ENCODE measurements at places on chromosomes 7 and 10.

DNA sequence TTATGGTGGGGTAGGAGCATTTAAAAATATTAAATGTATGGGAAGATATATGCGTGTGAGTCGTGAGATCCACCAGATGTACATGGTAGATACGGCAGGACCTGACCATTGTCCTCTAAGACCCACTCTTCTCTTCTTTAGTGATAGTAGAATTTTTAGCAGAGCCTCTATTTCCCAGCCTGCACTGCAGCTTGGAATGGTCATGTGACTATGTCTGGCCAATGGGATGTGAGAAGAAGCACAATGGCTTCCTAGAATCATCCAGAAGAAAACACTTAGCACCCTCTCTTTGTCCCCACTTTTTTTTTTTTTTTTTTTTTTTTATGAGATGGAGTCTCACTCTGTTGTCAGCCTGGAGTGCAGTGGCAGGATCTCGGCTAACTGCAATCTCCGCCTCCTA lies 86.6 kb upstream of the CYTH3 start:
- DNase-seq: no peak

- no peak for DNase-seq
These were observed 14.8 kb upstream of the CD36 start for GRCh38 chr7:80623503-80624252.

DNA sequence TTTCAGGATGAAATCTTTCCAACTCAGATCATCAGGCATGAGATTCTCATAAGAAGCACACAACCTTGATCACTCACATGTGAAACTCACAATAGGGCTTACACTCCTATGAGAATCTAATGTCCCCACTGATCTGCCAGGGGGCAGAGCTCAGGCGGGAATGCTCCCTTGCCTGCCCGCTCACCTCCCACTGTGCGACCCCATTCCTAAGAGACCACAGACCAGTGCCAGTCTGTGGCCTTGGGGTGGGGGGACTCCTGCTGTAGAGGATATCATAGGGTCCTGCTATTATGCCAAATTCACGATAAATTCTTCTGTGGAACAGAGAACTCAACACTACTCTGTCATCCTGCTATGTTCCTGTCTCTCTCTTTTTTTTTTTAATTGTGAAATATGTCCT lies 5.2 kb upstream of the RASGEF1A start:
- no peak for DNase-seq

- DNase-seq: no peak
These were observed 109.9 kb upstream of the JAZF1 start for GRCh38 chr7:28290496-28290895.

- DNase-seq: peak; percentile 92
These were observed 47.6 kb upstream of the ANKRD1 start for GRCh38 chr10:90968328-90969081.

- DNase-seq: no peak
These were observed 19.0 kb downstream of the PRKAR2B start for GRCh38 chr7:107063245-107064120.

- no peak for DNase-seq
These were observed 4.0 kb downstream of the FZD8 start for GRCh38 chr10:35638101-35638500.

GRCh38 chr7:15684111-15684800 lies 2.2 kb downstream of the MEOX2 start:
- no peak for DNase-seq

DNA sequence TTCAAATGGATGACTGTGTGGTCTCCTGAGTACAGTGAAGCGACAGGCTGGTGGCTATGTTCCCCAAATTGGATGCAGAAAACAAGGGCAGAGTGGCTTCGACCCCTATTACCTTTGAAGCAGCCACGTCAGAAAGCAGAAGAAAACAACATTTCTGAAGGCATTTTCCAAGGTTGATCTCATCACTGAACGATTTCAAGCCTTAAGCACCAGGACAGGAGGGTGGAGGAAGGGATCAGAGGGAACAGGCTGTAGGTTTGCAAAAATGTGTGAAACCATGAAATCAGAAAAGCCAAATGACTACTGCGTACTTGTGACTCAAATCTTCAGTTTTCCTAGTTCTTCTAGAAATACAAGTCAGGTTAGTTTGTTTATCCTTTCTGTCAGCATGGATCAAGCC lies 181.0 kb upstream of the TMEM106B start:
- DNase-seq: peak; percentile 57

GRCh38 chr10:118581340-118581739 lies 14.1 kb downstream of the PRLHR start:
- no peak for DNase-seq

- peak; percentile 41 for DNase-seq
These were observed 6.7 kb downstream of the TWIST1 start for GRCh38 chr7:19110776-19111175.

DNA sequence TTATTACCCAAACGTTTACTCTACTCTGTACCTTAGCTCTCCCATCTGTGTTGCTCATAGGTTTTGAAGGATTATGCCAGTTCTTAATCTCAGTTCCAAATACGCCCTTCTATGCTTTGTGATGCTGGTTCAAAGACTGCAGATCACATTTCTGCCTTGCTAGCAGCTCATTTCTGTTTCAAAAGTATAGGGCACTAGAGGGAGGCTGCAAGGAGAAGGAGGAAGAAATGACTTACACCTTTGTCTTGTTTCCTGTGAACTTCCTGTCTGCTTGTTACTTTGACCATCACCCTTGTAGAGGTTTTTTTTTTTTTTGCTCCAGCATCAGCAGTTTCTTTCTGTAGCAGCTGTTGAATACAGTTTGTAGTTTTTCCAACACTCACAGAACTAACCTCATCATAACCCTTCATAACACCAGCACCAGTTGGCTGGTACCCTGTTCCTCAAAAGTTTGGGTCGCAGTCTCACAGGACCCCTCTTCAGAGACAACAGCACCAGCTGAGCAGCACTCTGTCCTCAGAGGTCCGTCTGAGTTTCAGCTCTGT lies 16.5 kb downstream of the SLK start:
- no peak for DNase-seq

DNA sequence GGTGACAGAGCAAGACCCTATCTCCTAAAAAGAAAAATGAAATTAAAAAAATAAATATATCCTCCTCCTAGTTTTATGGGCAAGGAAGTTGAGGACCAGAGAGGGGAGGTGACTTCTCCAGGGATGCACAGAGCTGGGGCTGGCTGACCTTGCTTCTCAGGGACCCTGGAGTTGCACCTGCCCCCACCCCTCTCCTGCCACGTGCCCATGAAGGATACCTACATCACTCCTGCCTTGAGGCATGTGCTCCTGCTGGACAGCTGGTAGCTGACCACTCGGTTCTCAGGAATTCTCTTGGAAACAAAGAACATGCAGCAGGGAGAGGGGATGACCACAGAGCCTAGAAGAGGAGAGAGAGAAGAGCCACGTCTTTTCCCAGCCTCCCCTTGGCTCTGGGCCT lies 522 bp downstream of the CCL24 start:
- DNase-seq: peak; percentile 10

DNA sequence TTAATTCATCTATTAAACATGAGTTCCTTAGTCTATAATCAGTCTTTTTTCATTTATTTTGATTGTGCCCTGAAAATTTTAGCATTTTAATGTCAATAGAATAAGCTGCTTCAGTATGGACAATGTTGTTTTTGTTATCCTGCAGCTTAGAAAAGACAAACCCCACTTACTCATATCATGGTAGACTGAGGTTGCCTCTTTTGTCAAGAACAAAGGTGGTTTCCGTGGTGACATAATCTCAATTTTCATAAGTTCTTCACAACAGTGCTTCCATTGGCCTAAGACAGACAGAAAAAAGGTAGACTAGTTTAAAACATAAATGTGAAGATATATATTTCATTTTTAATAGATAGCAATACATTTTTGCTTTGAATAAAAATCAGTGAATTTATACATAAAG lies 69.1 kb downstream of the RTKN2 start:
- no peak for DNase-seq

- DNase-seq: no peak
These were observed 13.8 kb upstream of the KDM7A start for GRCh38 chr7:140190588-140190987.

DNA sequence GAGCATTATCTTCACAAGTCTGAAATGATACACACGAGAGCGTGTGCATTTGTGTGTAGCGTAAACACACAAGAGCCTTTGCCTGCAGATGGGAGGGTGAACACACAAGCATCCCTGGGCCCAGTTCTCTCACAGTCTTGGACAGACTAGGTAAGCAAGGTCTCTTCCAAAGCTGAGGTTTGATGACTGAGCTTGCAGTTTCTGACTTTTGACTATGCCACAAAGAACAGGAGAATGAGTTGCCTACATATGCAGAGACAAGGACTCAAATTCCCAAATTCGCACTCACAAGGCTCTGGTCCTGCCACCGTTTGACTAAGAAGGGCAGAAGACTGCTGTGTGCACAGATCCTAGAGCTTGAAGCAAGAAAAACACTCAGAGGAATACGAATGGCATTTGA lies 55.8 kb downstream of the FAM53B start:
- DNase-seq: no peak

- no peak for DNase-seq
These were observed 72.5 kb downstream of the LRRC17 start for GRCh38 chr7:102985176-102985783.

- no peak for DNase-seq
These were observed 313.3 kb downstream of the FGFR2 start for GRCh38 chr10:121284936-121285335.

GRCh38 chr7:104973909-104974415 lies 40.0 kb upstream of the KMT2E start:
- peak; percentile 88 for DNase-seq

GRCh38 chr10:3805201-3805790 lies 20.3 kb upstream of the KLF6 start:
- peak; percentile 80 for DNase-seq

DNA sequence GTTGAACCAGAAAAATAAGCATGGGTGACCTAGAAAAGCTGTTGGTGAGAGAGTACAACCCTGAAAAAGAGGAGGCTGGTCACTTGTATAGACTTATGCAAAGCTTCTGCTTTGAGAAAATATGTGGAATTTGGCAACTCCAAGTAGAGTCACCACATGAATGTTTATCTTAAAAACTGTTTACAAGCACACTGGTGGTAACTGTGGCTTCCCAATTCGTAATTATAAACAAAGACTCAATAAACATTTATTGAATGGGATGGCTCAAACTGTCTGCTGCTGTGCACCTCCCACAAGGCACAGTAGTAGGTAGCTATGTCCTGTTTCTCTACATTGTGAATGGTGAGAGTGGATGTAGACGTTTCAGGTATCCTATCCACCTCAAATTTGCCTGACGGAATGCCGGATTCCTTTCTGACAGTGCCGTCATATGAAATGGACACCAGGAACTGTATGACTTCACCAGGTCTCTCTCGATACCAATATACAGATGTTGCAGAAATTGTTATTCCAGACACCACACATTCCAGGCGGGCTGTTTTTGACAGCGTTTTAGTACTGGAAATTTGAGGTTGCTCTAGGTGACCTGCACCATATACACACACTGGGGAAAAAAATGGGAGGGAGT lies 43.4 kb upstream of the TARP start:
- DNase-seq: no peak

- DNase-seq: peak; percentile 2
These were observed 199.9 kb upstream of the GRB10 start for GRCh38 chr7:50982626-50983025.

GRCh38 chr7:50262916-50263690 lies 41.4 kb upstream of the IKZF1 start:
- DNase-seq: no peak

DNA sequence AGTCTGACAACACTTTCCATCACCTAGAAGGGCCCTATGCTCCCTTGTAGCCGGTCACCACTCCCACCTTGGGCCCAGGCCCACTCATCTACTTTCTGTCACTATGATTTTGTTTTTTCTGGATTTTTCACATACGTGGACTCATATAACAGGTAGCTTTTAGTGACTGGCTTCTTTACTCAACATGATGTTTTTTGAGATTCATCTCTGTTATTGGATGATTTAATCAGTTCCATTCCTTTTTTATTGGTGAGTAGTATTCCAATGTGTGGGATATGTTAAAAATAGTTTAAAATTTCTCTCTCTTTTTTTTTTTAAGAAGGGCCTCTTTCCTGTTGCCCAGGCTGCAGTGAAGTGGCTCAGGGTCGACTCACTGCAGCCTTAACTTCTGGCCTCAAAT lies 9.3 kb downstream of the PALD1 start:
- DNase-seq: no peak

DNA sequence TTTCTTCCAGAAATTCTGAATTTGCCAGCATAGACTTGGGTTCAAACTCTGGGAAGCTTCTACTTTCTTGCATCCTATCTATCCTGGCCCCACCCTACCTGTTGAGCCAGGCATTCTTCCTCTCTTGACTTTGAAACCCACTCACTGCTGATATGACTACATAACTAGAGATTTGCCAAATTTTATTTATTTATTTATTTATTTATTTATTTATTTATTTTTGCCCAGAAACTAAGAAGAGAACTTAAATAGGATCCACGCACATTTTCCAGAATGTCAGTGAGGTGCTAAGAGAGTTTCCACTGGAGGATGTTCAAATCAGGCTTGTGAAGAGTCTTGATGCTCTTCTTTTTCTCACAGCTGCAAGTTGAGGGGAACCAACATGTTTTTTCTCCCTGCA lies 487.8 kb upstream of the PODXL start:
- no peak for DNase-seq

DNA sequence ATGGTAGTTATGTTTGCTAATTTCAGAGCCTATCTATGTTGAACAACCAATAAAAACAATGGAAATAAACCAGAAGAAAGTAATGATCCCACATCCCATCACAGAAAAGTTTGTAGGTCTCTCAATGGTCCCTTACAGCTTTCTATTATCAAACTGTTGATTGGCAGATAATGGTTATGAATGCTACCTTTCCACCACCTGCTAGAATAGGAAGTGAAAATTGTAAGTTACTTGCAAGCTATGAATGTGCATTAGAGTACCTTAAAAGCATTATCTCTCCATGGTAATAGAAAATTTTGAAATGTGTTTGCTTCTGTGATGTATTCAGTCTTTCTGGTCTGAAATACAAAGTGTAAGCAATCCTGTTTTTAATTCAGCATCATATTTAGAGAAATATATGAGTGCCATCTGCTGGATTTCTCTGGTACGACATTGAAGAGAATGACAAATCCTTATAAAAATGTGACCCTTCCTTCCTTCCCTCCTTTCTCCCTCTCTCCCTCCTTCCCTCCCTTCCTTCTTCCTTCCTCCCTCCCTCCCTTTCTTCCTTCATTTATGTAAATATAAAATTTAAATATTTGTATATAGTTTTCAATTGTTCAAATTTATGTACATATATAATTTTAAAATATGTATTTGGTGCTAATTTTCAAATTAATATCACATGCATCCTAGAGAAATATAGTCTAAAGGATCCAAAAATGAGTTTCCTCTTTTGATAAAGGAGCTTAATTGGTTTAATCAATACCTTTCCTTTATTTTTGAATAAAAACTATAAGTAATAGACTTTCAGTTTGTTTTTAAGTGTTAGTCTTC lies 41.4 kb upstream of the PNLIPRP3 start:
- peak; percentile 49 for DNase-seq

GRCh38 chr10:48271047-48271730 lies 3.3 kb downstream of the FRMPD2 start:
- no peak for DNase-seq

GRCh38 chr7:49666764-49667163 lies 106.7 kb upstream of the VWC2 start:
- no peak for DNase-seq

Data from EL (cell line).